Umbilical cord (tissue), 2 donors: ENCODE measurements at places on chromosomes 13 and 19. TPM values are rescaled to one million over a fixed set of nuclear protein-coding genes. Genes with fewer than 3 reads are reported as not detected.
A peak's percentile ranks its signal among the peaks of the same experiment; 100 is the strongest.

- DNase-seq: no peak
Observed at GRCh38 chr19:40337107-40337506, 11.1 kb downstream of the C19orf47 start.

DNA sequence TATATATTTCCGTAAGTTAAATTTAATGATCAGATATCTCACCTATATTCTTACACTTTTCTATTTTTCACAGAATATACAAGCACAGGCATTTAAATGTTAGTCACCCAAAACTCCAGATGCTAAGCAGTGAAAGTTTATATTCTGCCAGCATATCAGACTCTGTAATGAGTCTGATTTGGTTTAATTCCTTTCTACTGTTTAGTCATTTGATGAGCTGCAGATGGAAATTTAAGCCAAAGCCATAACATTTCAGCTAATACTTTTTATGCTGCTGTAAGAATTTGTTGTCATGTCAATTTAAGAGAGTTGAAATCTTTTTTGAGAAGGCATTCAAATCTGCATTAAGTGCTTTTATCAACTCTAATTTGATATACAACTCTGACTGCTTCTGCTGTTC is 8.0 kb downstream of the FRY start:
- DNase-seq: peak; percentile 62

DNA sequence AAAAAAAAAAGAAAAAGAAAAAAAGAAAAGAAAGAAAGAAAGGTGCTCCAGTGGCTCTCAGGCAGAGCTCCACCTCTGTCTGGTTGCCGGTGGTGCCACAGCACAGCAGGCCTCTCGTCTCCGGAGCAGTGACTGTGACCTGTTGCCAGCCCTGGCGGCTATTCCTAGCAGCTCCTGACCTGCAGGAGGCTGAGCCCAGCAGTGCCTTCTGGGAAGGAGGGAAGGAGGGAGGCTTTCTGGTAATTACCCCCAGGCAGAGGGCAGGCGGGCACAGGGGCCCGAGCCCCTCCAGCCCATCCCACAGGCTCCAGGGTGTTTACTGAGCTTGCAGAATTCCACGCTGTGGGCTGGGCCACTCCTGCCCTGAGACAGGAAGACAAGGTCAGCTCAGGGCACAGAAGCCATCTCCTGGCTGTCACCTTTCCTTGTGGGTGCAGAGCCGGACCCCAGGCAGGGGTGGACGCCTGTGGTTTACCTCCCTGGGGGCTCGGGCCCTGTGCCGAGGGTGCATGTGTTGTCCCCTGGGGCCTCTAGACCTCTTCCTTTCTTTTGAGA is 77.9 kb downstream of the GNG7 start:
- DNase-seq: no peak

DNA sequence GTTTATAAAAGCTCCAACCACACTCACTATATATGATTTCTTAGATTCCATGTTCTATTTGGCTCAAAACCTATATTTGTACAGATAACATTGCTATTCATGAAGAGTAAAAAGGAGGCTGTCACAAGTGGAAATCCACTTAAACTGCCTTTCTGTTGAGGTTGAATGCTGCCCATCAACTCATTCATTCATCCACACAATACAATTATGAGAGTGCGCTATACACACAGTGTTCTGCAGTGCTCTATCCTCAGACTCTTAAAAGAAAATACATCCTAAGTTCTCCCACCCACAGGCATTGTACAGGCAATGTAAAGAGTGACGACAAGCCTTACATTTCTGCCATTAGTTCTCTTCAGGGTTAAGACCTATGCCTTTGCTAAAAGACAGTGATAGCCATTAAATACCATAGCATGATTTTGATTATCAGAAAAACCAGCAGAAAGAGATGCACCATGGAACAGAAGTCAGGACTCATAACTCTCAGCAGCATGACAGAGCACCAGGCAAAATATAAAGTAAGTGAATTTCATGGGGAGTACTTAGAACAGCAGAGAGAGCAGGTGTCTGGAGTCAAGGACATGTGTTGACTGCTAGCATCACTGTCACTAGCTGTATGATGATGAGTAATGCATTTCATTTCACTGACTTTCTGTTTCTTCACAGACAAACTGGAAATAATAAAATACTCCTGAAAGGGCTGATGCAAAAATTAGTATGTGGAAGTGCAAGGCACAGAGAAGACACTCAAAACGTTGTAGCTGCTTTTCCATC is 218.0 kb downstream of the RBM26 start:
- DNase-seq: no peak

DNA sequence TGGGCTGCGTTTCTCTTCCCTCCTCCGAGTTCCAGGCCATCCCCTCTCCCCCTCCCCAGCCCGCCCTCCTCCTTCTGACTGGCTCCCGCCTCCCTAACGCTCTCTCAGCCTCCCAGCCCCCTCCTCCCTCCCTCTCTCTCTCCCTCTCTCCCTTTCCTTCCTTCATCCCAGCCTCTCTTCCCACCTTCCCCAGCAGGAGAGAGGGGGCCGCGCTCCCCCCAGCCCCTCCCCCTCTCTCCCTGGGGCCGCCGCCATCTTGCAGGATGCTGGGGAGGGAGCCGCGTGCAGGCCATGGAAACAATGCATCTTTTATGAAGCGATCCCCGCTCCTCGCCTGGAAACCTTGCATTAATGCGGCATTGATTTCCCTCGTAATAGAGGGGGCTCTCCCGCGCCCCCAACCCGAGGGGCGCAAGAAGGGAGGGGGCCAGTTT is 42.6 kb upstream of the ADGRL1 start:
- peak; percentile 94 for DNase-seq

DNA sequence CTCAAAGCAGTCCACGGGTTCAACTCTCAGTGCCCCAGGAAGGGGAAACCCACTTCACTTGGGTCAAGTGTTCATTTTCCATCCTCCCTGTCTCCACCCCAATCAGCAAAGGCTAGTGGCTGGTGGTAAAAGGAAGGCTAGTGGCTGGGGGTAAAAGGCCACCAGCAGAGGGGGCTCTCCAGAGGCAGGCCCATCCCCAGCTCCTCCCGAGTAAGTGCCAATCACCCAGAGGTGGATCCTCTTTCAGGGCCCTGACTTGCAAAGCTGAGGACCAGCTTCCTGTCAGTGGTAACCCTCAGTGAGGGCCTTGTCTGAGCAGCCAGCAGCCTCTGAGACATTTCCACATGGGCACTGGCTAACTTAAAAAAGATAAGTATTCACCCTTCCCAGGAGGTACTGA is 22.0 kb upstream of the TPT1 start:
- no peak for DNase-seq

DNA sequence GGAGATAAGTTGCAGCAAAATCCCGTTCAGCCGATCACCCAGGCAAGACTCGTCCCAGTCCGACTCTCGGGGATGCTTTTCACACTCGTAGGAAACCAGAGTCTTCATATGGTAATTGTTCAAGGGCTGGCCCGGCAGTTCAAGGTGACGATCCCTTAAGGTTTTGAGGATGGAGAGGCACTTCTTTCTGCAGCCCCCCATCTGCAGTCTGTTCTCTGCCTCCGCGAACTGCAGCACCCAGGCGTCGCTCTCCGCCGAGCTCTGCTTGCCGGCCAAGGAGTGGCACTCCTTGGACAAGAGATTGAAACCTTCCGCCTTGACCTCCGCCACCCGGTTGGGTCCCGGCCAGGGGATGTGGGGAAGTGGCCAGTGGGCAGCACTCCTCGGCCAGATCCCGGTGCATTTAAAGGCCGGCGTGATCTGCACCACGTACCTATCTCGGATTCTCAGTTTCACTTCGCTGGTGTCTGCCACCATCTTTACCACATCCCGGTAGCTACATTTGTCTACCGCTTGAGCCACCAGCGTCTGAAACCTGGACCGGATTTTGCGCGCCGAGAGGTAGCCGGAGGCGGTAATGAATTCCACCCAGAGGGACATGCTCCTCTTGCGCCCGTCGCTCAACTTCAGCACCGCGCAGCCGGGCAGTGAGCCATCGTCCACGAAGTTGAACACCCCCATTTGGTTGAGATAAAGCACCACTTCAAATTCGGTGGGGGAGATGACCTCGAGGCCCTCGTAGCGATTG is 1.1 kb downstream of the MAB21L1 start:
- DNase-seq: no peak

GRCh38 chr19:15923702-15924101 is 10.6 kb downstream of the CYP4F11 start:
- no peak for DNase-seq

DNA sequence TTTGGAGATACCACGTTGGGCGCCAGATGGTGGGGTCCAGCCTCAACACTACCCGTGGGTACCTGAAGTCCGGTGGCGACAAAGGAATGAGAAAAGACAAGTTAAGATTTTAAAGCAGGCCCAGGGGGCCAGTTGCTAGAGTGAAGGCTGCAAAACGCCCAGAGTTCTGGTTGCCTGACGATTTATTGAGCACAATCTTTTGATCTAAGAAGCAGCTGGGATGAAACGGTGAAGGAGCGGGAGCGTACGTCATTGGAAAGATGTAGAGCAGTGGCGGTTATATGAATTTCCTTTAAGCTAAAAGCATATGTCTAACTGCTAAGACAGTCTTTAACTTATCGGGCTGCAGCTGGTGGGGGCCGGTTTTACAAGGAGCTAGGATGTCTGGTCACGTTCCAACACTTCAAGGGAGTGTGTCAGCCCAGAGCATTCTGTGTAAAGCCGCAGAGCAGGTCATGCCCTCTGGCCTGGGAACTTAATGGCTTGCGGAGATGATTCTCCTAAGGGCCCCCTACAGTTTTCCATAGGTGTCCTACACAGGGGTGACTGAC is 28.9 kb upstream of the EVI5L start:
- DNase-seq: no peak

DNA sequence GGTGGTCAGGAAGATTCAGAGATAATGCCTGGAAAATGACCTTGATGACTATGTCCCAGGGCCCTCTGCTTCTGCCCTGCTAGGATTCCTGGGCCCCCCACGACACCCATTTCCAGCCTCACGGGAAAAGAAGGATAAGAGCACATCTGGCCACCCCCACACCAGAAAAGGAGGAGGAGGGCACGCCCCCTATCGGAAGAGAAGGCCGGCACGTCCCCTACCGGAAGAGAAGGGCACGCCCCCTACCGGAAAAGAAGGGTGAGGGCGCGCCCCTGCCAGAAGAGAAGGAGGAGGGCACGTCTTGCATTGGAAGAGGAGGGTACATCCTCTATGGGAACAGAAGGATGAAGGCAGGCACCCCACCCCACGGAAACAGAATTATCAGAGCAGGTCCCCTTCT is 84.3 kb downstream of the IER2 start:
- DNase-seq: no peak

DNA sequence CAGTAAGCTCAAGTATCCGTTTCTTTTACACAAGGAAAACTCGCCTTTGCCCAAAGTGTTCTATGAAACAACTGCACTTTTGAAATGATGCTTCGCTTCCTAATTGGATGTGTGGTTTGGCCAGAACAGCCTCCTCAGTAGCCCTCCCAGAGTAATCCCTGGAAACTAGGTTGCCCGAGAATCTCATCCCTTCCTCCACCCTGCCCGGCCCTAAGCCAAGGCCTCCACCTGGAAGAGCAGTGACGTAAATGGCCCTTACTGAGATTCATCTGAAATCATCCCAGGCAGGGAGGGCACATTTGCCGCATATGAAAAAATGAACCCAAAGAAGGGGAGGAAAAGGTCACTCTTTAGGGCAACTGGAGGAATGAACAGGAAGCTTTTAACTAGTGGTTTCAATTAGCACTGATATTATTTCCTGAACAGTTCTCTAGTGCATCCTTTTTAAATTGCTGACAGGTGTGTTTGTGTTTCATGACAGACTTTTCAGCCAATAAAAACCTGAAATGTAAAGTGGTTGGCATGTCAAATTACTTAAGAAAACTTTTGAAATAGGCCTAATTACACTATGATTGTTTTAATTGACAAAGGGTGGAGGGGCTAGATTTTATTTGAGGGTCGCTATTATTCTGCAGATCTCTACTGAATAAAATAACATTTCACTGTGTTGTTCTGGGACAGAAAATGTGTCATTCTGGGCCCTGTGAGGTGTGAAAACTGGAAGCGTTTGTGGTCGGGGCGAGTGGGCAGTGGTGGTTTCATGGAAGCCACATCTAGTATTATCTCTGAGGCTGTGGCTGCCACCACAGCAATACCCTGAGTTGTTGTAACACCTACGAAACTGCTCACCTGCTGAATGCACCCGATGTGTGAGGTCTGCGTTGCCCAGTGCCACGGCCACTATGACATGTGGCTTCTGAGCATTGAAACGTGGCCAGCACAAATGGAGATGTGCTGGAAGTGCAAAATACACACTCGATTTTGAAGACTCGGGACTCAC is 112.1 kb downstream of the ZIC5 start:
- DNase-seq: no peak

- DNase-seq: no peak
Observed at GRCh38 chr19:55325172-55325571, at the start of gene TMEM150B. TSS of gene TMEM150B (minus strand) at chr19:55325341. CDS start at chr19:55321036, 4,305 bp downstream.

DNA sequence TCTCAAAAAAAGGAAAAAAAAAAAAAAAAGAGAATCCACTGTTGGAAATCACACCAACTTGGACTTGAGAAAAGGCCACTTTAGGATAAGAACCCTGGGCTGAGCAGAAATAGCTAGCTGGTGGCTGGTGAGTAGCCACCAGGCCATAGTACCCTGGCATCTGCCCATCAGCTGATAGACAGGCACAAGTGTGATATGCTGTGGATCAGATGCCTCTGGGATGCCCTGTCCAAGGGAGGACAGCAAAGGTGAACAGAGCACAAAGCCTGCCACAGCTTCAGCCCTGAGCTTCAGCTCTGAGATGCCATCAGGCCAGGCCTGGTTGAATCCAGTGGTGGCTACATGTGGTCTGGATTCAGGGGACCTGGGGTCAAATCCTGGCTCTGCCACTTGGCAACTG is 8.7 kb downstream of the SIRT2 start:
- DNase-seq: no peak

DNA sequence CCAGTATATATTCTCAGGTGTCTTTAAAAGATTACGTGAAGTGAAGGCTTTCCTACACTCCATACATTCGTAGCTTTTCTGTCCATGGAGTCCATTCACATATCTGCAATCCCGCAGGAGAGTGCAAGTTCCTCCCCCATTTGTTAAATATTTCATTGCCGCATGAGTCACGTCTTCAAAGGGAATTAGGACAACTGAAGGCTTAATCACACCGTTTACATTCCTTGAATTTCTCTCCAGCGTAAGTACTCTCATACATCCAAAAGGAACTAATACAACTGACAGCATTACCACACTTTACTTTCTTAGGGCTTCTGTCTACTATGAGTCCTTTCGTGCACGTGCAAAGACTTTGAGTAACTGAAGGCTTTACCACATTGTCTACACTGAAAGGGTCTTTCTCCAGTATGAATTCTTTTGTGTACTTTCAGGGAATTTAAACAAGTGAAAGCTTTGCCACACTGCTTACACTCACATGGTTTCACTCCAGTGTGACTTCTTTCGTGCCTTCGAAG is 29.0 kb upstream of the ZNF564 start:
- no peak for DNase-seq

The CBLC gene
- 4.1 TPM for total RNA-seq

The DOCK9 gene
- total RNA-seq: 37.8 TPM

The UBE2S gene
- total RNA-seq: 19.3 TPM

The CDC37 gene
- 73.9 TPM for total RNA-seq

The PSG7 gene
- total RNA-seq: 3.6 TPM

The SYT5 gene
- total RNA-seq: 1.9 TPM

The PRSS57 gene
- not detected for total RNA-seq

The TMC4 gene
- 2.6 TPM for total RNA-seq

The WASF3 gene
- total RNA-seq: 9.4 TPM
